Fibroblast of gingiva (primary cell): ENCODE measurements at places on chromosomes 16 and 17.

- DNase-seq = no peak
These were observed 23.5 kb upstream of the DHRS13 start for GRCh38 chr17:28926366-28926765.

GRCh38 chr17:44955674-44956425, 8.3 kb upstream of the KIF18B start:
- no peak for DNase-seq

DNA sequence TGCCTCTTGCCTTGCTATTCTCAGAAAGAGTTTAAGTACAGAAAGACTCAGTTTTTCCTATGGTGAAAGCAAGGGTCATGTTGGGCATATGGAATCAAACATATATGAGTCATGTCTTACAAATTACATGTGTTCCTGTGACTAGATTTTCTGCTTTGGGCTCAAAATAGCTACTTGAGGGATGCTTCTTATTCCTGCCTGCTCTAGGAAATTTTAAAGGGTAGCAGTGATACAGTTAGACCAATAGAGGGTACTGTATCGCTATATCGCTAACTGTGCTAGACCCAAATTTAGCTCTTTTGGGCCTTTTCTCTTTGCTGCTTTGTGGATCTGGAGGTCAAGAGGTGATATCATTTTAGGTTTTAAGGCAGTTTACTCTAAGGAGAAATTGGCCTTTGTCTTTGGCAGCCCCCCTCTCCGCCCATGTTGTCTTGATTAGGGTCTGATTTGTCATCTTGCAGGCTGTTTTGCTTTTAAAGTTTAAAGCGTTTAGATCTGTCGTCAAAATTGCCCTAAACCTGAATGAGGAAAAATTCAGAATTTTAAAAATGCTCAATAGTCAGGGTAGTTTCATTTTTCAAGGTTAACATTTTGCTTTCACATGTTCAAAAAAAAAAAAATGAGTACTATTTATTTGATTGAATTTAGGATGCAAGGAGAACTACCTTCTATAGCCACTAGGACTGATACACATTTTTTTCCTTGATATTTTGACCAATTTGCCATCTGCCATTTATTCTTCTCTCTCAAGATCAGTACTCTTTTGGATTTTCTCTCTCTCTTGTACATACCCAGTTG, 8.8 kb downstream of the NFATC3 start:
- peak; percentile 53 for DNase-seq

DNA sequence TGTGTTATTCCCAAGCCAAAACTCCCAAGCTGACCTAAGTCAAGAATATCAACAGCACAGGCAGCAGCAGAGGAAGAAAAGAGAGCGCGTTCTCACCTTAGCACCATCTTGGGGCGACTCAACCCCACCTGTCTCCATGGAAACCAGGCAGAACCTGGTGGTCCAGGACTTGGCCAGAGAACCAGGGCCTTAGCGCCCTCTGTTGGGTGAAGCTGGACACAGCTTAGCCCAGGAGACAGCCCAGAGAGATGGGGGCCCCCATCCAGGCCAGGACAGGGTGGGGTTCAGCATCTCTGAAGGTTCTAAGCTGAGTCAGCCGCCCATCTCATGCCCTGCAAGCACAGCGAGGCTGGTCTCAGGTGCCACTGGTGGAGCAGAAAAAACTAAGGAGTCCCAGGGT, 60.1 kb upstream of the TMEM132E start:
- DNase-seq = no peak

- no peak for DNase-seq
These were observed 275.8 kb upstream of the MAF start for GRCh38 chr16:79876332-79876730.

DNA sequence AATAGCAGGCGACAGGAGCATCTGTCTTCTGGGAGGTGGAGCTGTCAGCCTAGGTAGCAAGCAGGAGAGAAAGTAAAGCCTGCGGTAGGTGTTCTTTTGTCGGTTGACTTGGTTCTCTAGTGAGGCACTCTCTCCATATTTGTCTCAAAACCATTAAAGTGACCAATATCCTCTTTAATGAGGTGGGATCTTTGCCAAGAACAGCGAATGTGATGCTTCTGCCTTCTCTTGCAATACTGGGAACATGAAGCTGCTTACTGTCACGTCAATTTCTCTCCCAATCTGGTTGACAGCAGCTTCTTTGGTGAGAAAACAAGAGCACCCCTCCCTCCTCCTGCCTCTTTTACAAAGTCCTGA, 176.7 kb downstream of the ABCC12 start:
- DNase-seq = no peak
